Activated effector memory CD4-positive, alpha-beta T cell treated with Interleukin-2 at 50 U/mL for 16 hours (primary cell): ENCODE measurements at places on chromosomes 5 and 9.

DNA sequence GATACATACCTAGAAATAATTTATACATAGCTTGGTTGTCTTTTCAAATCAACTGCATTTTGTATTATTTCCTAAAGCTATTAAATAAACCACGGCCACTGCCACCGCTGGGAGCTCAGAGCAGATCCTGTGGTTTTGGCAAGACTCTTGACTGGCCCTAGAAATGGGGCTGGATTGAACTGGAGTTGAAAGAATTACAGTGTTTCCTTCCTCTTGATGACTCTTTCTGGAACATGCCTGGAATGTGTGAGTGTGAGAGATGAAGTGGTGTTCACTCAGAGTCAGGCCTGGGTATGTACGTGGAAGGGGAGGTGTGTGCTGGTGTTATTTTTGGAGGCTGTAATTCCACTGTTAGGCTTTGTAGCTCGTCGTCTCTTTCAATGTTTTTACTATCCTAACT, 45.9 kb downstream of the TEK start:
- no peak for DNase-seq

GRCh38 chr5:136195971-136196820, 3.2 kb upstream of the SMIM32 start:
- no peak for DNase-seq

DNA sequence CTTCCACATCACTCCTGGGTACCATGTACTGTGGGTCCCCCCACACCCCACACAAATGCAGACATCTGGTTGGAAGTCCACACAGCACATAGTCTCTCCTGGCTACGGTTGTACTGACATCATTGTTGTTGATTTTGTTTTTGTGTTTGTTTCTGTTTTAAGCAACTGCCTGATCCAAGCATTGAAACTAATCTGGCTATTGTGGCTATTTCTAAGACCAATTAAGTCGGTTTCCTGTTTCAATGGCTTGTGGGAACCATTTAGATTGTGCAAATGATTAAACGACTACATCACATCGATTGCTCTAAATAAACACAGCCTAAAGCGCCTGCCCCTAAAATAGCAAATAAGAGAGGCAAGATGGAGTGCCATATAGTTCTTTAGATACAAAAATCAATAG, 226.8 kb upstream of the IRX4 start:
- DNase-seq = no peak

DNA sequence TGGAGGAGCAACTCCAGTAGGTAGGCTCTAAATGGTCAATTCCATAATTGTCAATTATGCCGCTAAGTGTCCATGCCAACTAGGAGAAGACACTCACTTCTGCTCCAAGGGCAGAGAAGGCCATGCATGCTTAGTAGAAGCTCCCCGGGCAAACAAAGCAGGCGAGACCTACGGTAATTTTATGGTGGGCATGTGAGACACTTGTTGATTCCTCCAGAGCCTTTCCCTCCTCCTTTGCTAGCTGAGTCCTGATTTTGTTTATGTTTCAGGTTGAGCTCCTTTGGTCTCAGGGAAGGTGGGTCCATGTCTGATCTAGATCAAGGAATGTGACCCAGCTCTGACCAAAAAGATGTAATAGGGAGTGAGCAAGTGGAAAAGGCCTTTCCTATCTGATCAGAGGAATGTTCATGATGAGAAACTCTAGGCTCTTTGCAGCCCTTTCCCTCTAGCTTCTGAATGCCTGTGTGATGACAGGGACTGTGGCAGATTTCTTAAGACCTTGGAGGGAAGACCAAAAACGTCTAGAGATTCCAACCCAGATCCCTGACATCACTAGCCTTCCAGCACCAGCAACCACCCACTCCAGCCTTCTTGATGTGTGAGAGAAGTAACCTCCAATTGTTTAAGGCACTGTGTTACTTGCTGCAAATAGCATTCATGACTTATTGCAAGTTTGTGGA, 7.7 kb upstream of the CPEB4 start:
- no peak for DNase-seq

GRCh38 chr9:2180154-2180553, 165.0 kb downstream of the SMARCA2 start:
- no peak for DNase-seq

DNA sequence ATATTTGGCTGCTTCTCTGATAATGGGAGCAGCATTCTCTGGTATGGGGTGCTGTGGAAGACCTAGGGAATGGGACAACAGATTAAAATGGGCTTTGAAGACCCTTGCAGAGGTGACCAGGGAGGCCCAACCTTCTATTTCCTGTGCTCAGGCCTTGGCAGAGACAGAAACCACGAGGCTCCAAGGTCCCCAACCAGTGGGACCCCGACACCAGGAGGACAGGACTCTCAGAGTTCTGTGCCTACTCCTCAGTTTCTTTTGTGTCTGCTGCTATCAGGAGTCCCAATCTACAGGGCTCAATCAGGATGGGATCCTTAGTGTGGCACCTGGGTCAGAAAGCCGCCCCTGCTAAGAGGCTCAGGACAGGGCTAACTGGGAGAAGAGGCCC, 29.3 kb downstream of the CSF2 start:
- DNase-seq = no peak

DNA sequence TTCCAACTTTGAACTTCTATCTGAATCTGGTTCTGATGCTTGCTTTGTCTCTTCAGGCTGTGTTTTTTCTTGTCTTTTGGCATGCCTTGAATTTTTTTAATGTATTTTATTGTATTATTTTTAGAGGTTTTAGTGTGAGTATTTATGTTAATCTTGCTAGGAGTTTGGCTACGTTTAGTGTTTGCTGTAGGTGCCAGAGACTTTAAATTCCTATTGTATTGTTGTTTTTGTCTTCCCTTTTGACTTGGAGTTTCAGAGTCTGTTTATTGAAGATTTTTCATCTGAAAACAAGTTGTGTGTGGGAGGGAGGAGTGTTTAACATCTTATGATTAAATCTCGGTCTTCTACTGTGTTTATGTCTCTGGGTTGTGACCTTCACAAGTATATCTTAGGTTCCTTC, 956.8 kb downstream of the TLE1 start:
- no peak for DNase-seq

GRCh38 chr9:135023088-135023785, 64.2 kb upstream of the OLFM1 start:
- no peak for DNase-seq

- DNase-seq = no peak
Measured at GRCh38 chr5:144028636-144029035, 141.8 kb downstream of the YIPF5 start.

DNA sequence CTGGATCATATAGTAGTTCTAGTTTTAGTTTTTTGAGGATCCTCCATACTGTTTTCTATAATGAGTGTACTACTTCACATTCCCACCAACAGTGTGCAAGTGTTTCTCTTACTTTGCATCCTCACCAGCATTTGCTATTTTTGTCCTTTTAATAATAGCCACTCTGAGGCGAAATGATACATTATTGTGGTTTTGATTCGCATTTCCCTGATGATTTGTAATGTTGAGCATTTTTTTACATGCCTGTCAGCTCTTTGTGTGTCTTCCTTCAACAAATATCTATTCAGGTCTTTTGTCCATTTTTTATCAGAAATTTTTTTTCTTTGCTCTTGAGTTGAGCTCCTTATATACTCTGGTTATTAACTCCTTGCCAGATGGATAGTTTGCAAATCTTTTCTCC, 114.0 kb downstream of the ADAMTSL1 start:
- DNase-seq = no peak

DNA sequence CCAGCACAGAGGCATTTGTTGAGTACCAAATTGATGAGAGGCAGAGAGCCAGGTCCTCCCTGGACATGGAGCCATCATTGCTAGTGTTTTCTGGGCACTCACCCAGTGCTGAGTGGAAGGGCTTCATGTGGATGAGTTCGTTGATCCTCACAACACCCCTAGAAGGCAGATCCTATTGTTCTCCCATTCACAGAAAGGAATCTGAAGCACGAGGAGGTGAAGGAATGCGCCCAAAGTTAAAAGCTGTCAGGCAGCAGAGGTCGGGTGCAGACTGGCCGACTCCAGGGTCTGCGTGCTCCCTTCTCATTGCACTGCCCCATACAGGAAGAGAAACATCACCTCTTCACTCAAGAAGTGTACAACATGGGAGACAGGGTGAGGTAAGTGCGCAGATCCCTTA, 153.5 kb upstream of the TNPO1 start:
- no peak for DNase-seq

- no peak for DNase-seq
Measured at GRCh38 chr9:86503314-86503713, 149.1 kb upstream of the TUT7 start.

DNA sequence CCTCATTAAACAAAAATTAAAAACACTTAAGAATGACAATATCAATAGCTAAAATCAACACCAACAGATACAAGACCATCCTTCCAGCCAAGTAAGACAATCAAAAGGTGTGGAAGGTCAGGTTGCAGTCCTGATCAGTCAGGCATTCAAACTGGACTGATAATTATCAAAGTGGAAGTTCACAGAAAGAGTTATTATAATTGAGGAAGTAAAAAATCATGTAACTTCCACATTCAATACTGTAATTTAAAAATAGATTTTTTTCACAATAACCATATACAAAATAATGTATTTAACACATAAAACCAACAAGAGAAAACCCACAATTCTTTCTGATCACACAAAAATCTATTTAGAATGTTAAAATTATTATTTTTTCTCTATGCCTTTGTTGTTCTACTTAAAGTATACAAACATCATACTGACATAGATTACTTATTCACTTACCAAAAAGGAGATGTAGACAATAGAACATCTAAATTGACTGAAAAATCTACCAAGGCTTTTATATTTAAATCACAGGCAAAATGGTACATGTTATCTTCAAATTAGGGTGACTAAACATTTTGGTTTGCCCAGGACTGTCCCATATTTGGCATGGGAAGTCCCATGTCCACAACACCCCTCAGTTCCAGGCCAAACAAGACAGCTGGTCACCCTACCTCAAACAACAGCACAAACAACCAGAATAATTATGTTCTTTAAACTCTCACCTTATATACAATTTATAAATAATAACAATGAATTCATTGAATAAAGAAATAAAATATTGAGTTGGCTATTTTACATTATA, 142.5 kb upstream of the SLC24A2 start:
- DNase-seq = no peak

DNA sequence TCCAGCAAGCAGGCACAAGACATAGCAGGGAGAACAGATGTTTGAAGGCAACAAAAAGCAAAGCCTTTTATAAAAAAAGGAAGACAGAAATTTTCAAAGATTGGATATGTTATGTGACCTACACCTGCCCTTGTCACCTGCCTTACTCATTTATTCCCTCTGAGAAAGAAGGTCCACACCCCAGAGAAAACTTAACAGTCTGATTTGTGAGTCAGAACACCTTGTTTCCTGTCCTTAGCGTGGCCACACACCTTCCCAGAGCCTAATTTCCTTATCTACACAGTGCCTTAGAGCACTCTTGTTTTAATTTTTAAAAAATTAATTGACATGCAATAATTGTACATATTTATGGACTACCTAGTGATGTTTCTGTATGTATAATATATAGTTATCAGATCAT, 419.0 kb upstream of the DAB2 start:
- DNase-seq = no peak

- DNase-seq = no peak
Measured at GRCh38 chr5:17228821-17229291, 11.4 kb downstream of the BASP1 start.

- DNase-seq = no peak
Measured at GRCh38 chr9:115590011-115590410, 472.1 kb upstream of the TNC start.

DNA sequence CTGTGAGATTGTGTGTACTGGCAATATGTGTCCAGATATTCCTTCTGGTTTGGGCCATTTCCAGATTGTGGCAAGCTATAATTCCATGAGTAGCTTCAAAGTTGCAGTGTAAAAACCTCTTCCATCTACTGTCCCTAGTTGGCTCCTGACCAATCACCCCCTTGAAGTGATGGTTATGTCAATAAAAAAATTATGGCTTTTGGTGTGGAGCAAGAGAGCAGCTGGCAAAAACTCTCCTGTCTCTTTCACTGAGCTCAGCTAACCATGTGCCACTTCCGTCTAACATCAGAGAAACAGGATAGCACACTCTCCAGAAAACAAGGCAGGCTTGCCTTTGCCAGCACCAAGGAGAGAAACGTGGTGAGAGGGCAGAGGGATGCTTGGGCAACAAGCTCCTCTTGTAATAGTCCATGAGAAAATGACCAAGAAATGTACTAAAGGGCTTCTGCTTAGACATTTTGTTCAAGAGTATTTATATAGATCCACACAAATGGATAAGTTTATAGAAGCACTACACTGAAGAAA, 914.4 kb upstream of the SEMA6A start:
- DNase-seq = no peak

- DNase-seq = no peak
Measured at GRCh38 chr5:37701868-37702267, 138.0 kb downstream of the GDNF start.

DNA sequence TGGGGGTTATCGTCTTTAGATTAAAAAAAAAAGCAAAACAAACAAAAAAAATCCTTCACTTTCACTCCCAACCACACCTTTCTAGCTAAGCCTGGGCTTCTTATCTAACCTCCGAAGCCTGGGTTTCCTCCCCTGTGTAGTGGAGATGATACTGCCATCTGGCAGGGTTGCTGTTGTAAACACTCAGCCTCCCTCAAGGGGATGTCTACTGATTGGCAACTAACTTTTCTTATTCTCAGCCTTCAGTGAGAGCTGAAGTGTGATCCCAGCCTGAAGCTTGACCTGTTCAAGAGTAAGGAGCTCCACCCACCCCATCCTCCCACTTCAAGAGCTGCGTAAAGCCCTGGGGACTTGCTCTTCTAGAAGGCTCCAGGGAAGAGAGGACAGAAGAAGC, 21.5 kb upstream of the WWC1 start:
- no peak for DNase-seq

DNA sequence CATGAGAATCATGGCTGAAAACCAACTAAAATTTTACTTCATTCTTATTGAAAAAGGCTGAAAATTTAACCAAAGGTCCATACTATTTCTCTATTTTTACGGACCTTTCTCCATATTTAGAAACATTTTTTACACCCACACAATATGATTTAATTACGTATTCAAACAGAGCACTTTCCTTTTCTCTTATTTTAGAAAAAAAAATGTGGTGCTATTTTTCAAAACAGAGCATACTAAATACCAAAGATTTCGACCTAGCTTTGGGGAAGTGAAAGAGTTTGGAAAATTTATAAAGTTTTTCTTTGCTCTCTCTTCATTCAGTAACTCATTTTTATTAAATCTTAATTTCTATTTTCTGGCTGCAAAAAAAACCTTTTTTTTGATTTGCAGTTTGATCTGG, 38.1 kb downstream of the RNF145 start:
- no peak for DNase-seq

GRCh38 chr9:115945009-115945431, 208.6 kb upstream of the PAPPA start:
- no peak for DNase-seq
